IMR-90 (cell line): ENCODE measurements at places on chromosomes 12 and 14. TPM values are rescaled to one million over a fixed set of nuclear protein-coding genes. Genes with fewer than 3 reads are reported as not detected.

CLEC6A gene
- total RNA-seq: not detected in 2 replicates

IRAK4 gene
- 27.6 and 30.8 TPM in 2 replicates for total RNA-seq

KRT6A gene
- not detected in 2 replicates for total RNA-seq

MUCL1 gene
- not detected in 2 replicates for total RNA-seq

MGP gene
- 0.56 and 1.4 TPM in 2 replicates for total RNA-seq

RNASE7 gene
- total RNA-seq: not detected in 2 replicates

SLC22A17 gene
- 6.4 and 6.6 TPM in 2 replicates for total RNA-seq

HOXC4 gene
- total RNA-seq: under 0.01 TPM in 1 of 2 replicates, not detected in the other

ZNF891 gene
- 0.36 and 0.56 TPM in 2 replicates for total RNA-seq

CLEC4C gene
- not detected in 2 replicates for total RNA-seq

SERPINA5 gene
- total RNA-seq: not detected in 2 replicates

AKT1 gene
- 182 and 193 TPM in 2 replicates for total RNA-seq

PLCZ1 gene
- not detected in 2 replicates for total RNA-seq

NGB gene
- total RNA-seq: not detected in 2 replicates

SOAT2 gene
- under 0.01 and 0.18 TPM in 2 replicates for total RNA-seq

RIPK3 gene
- total RNA-seq: not detected in 2 replicates

RBM23 gene
- 375 and 830 TPM in 2 replicates for total RNA-seq

NYNRIN gene
- total RNA-seq: 1.7 and 2.2 TPM in 2 replicates

NDUFA9 gene
- 112 and 124 TPM in 2 replicates for total RNA-seq

GPR68 gene
- total RNA-seq: 0.28 and 0.72 TPM in 2 replicates

SIX1 gene
- total RNA-seq: 7.7 and 8.6 TPM in 2 replicates

CDK17 gene
- total RNA-seq: 50.2 and 58.9 TPM in 2 replicates

PROX2 gene
- not detected in 2 replicates for total RNA-seq

CMTM5 gene
- not detected in 2 replicates for total RNA-seq

WSCD2 gene
- total RNA-seq: not detected in 2 replicates

C12orf56 gene
- not detected in 2 replicates for total RNA-seq
